Central memory CD8-positive, alpha-beta T cell (primary cell): ENCODE measurements at places on chromosomes 12 and 14.
A peak's percentile ranks its signal among the peaks of the same experiment; 100 is the strongest.

- no peak for DNase-seq
Measured at GRCh38 chr12:58502841-58503240, 417.5 kb downstream of the LRIG3 start.

DNA sequence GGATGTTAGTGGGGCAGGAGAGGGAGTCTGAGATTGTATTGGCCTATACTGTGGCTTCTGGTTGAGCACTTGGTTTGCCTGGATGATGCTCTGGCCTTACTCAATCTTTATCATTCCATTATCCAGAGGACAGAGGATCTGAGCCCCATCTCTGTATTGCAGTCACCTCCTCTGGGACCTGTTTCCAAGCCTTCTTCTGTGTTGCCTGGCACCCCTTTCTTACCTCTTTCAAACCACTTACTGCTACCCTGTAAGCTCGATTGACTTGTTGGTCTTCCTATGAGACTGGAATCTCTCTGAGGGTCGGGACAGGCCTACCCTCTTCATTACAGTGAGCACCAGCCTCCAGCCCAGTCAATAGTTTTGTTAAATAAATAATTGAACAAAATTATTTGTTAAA is 3.0 kb upstream of the FOS start:
- DNase-seq = no peak

DNA sequence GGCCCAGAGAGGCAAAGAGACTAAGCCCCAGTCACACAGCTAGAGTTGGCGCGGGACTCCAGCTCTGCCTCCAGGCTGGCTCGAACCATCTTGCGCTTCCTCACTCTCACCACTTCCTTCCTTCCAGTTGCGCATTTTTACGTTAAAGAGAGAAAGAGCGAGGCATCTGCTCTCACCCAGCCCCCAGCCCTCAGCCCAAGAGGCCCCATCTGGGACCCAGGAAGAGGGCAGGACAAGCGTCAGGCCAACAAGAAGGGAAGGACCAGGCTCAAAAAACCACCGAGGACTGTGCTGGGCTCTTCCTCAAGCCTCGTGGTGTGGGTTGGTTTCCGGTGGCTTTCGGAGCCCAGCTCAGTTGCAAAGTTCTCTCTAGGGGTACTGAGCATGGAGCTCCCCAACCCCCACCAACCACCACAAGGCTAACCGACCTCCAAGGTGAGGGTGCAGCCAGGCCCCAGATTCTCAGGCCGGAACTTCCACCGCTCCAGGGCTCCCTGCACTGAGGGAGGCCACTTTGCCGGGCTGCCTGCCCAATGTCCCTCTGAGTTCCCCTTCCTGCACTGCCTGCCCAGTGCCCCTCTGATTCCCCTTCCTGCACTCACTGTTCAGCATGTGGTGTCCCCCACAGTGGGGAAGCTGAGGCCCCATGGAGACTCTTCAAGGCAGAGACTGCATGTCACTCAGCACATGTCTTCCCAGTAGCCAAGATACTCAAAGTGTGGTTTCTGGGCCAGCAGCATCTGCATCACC is 35.9 kb downstream of the TESC start:
- peak; percentile 18 for DNase-seq

- no peak for DNase-seq
Measured at GRCh38 chr14:79279645-79280597, 931.4 kb downstream of the DIO2 start.

GRCh38 chr14:60250257-60251035 is 1.4 kb downstream of the PPM1A start:
- DNase-seq = no peak

GRCh38 chr12:2255311-2255710 is 202.5 kb downstream of the CACNA1C start:
- no peak for DNase-seq

DNA sequence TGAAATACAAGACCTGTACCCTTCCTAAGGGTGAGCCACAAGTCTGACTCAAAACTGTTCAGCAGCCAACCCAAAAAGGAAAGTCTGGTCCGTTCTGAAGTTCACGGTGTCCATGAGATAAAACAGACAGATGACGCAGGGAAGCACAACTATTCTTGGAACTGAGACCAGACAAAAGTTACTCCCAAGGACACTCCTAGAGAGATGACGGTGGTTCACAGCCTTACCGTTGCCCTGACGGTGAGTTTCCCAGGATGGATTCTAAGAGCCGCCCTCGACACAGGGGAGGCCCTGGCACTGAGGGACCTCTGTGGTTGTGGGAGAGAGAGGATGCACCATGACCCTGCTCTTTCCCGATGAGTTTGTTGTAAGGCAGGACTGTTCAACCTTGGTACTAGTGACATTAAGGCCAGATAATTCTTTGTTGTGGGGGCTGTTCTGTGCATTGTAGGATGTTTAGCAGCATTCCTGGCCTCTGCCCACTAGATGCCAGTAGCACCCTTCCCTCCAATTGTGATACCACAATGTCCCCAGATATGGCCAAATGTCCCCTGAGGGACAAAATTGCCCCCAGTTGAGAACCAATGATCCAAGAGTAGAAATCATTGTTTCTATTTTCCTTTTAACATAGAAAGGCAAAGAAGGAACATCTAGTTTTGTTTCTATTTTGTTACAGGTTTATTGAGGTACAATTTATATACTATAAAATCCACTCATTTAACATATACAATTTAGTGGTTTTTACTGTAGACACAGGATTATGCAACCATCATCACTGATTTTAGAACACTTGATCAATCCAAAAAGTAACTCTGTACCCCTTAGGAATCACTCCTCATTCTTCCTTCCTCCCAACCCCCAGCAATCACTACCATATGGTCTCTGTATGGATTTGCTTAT is 23.0 kb downstream of the OR10P1 start:
- no peak for DNase-seq
